GM12878 (cell line): ENCODE measurements at places on chromosomes 11 and 22. TPM values are rescaled to one million over a fixed set of nuclear protein-coding genes. Genes with fewer than 3 reads are reported as not detected.

- no peak for DNase-seq
Observed at GRCh38 chr22:45919504-45920286, 57.3 kb downstream of the WNT7B start.

DNA sequence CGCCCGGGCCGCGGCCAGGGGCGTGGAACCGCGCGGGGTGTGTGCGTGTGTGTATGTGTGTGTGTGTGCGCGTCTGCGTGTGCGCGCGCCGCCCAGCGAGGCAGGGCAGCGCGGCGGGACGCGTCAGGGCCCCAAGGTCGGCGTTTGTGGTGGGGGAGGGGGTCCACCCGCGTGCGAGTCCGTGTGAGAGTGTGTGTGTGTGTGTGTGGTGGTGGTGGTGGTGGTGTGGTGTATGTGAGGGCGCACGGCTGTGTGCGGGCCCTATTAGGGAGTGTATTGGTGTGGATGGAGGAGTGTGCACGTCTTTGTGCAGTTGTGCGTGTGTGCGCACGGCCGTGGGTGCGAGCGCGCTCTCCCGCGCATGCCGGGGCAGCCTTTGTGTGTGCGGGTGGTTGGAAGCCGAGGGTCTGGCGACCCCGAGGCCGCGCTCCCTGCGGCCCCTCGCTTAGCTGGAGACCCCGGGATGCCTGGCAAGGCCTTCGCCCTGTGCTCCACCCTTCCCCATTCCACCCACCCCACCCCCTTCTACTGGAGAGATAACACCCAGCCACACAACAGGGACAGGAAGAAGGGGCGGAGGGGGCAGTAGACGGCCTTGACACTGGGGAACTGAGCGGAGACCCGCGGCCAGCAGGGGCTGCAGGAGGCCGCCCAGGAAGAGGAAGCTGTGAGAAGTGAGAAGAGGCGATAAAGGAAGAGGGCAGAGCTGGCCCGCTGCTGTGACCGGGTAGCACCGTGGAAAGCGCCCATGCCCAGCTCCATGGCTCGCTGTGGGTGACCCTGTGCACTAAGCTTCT lies 528 bp upstream of the ARRB1 start:
- DNase-seq: no peak

DNA sequence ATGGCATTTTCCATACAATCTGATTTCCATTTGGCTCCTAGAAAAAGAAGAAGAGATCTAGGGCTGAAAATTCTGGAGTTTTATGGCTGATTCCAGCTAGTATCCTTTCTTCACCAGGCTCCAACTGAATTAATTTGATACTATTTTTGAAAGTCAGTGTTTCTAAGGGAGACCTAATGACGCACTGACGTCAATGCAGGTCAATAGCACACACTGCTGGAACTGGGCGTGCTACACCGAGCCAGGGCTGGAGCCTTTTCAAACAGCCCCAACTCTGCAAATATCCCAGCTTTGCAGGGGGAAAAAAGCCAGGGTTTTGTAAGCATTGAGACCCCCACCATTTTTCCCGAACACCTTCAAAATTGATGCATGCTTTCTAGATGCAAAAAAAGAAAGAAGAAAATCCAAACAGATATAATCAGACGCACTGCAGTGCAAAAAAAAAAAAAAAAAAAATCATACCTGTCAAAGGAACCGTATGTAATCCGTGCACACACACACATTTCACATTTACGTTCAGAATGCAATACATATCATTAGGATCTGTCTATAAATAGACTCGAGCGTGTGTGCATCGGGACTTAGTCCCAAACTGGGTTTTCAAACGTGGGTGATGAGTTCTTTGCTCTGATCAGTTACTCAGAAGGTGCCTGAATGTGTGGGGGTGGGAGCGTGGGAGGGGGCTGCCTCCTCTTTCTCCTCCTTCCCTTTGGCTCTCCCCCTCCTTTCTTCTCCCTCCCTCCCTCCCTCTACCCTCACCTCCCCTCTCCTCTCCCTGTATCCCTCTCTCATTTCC lies 124.5 kb upstream of the HSD17B12 start:
- no peak for DNase-seq

Gene TREH
- total RNA-seq: not detected in 2 replicates

- DNase-seq: no peak
Observed at GRCh38 chr11:133500435-133500834, 31.9 kb downstream of the OPCML start.

Gene PHOX2A
- not detected in 2 replicates for total RNA-seq

GRCh38 chr11:34990916-34991315 lies 74.5 kb downstream of the PDHX start:
- DNase-seq: no peak

Gene GDPD4
- not detected in 2 replicates for total RNA-seq

Gene TRPC6
- total RNA-seq: not detected in 2 replicates
